Breast epithelium (tissue), 4 donors: ENCODE measurements at places on chromosomes 1 and 21. TPM values are rescaled to one million over a fixed set of nuclear protein-coding genes. Genes with fewer than 3 reads are reported as not detected.

DNA sequence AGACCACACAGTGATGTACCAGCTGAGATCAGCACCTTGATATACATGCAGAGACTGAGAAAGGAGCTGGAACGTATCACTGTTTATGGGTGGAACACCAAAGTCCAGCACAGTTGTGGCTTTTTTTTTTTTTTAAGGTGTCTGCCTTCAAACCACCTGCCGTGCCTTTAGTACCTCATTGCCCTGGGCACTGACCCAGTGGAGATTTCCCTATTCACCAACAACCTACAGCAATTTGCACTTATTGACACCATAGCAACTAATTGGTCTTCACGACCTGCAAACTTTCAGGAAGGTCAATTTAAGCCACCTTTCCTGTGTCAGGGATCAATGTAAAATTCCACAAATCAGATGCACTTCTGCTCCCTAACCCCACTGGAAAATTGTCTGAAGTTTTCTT is 181.6 kb upstream of the ADGRL2 start:
- no peaks in the 10 kb centered on the region for H3K36me3 ChIP-seq
- no peaks in the 10 kb centered on the region for H3K4me1 ChIP-seq
- no peak overlapping the region for H3K4me3 ChIP-seq
- H3K27ac ChIP-seq: no peak overlapping the region

The NR5A2 gene
- 4.9 TPM for total RNA-seq

DNA sequence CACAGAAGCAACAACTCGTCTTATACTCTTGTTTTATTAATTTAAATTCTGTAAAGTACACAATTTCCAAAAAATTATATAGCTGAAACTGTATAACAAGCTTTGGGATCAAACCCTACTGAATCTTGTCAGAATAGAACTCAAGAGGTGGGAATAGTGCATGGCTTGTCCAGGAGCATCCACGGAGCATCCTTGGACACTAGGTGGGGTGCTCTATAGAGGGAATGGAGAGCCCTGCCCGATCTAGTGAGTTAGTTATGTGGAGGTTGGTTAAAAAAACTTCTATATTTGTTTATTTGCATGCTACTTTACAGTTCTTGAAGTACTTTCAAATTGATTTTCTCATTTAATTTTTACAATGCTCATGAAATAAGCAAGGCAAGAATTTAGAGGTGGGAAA is 28.3 kb downstream of the ROR1 start:
- no peak for DNase-seq
- H3K4me1 ChIP-seq: no peaks in the 10 kb centered on the region
- no peaks in the 10 kb centered on the region for H3K27me3 ChIP-seq
- no peaks in the 10 kb centered on the region for H3K36me3 ChIP-seq
- H3K4me3 ChIP-seq: no peak overlapping the region
- no peak overlapping the region for H3K27ac ChIP-seq

DNA sequence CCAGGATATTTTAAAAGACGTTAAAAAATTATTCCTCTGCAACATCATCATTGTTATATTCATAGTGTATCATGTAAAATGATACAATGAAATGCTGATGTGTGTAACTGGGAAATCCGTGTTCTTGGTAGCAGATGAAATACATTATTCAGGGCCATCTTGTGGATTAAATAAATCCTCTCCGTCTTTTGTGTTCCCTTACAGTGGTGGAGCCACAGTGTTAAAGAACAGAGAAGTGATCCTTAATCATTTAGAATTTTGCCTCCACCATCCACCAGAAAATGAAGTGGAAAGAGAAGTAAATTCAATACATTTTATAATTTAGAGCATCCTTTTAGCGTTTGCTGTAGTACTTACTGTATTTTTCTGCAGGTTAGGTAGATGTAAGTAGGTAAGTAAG is 1.3 kb downstream of the DYRK3 start:
- peak overlapping the region; percentile 22 for H3K27ac ChIP-seq
- no peak for DNase-seq
- H3K4me1 ChIP-seq: peaks cover 4% of the 10 kb centered on the region
- no peaks in the 10 kb centered on the region for H3K27me3 ChIP-seq

GRCh38 chr1:214895011-214895600 is 187.4 kb upstream of the KCNK2 start:
- no peak overlapping the region for H3K27ac ChIP-seq
- H3K4me3 ChIP-seq: no peak overlapping the region
- DNase-seq: no peak
- no peaks in the 10 kb centered on the region for H3K36me3 ChIP-seq

- H3K4me3 ChIP-seq: no peak overlapping the region
- DNase-seq: no peak
- no peak overlapping the region for H3K27ac ChIP-seq
- H3K27me3 ChIP-seq: no peaks in the 10 kb centered on the region
Measured at GRCh38 chr1:245730801-245731200, 576.0 kb downstream of the KIF26B start.

The ANGPTL1 gene
- total RNA-seq: 30.2 TPM

The TMEM234 gene
- total RNA-seq: 20.6 TPM

The CDC42SE1 gene
- 130 TPM for total RNA-seq

DNA sequence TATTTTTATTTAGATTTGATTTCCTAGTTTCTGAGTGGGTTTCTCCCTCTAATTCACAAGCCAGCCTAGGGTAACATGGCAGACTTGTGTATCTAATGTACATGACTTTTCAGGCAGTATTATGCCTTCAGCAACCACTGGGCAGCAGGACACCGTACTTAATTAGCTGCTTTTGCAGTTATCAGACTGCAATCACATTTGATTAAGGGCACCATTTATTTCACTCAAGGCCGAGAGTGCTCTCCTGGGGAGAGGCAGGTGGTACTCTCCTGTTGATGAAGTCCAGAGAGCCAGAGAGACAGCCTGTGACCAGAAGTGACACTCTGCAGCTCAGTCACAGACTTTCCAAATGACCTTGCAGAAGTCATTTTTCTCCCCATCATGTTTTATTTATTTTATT is 18.7 kb downstream of the CYYR1 start:
- no peak for DNase-seq
- H3K27ac ChIP-seq: no peak overlapping the region
- no peak overlapping the region for H3K4me3 ChIP-seq
- no peaks in the 10 kb centered on the region for H3K27me3 ChIP-seq
- no peaks in the 10 kb centered on the region for H3K4me1 ChIP-seq

DNA sequence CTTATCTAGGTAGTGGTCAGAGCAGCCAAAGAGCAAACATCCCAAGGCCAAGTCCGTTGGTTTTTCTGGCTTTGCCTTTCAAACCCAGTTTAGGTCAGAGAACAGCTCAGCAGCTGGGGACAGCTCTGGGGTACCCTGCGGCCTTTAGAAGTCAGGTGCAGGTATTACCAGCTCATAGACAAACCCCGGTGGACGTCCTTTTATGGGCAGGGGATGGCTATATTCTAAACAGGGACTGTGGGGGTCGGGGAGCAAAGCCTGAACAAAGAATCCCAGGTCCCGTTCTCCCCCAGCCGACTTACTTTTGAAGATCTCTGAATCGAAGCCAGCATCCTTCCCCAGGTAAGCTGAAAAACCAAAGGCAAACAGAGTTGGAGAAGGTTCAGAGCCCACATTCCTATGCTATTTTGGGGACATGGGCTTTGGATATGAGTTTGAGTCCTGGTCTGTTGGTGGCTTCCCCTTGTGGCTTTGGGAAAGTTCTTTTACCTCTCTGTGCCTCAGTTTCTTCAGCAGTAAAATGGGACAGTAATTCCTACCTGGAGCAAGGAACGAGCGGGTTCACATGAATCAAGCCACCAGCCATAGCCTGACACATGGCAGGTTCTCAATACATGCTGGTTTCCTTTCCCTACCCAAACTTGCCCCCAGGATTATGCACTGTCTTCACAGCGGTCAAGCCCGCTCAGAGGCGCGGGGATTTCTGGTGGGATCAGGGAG is 16.6 kb downstream of the MYOM3 start:
- H3K4me1 ChIP-seq: no peaks in the 10 kb centered on the region
- no peaks in the 10 kb centered on the region for H3K36me3 ChIP-seq
- H3K27ac ChIP-seq: no peak overlapping the region
- no peak overlapping the region for H3K4me3 ChIP-seq

The ZNF669 gene
- total RNA-seq: 5.9 TPM

The DHDDS gene
- 37.0 TPM for total RNA-seq

GRCh38 chr1:119808491-119808890 is 2.8 kb downstream of the REG4 start:
- H3K27me3 ChIP-seq: no peaks in the 10 kb centered on the region
- DNase-seq: no peak
- H3K36me3 ChIP-seq: no peaks in the 10 kb centered on the region

DNA sequence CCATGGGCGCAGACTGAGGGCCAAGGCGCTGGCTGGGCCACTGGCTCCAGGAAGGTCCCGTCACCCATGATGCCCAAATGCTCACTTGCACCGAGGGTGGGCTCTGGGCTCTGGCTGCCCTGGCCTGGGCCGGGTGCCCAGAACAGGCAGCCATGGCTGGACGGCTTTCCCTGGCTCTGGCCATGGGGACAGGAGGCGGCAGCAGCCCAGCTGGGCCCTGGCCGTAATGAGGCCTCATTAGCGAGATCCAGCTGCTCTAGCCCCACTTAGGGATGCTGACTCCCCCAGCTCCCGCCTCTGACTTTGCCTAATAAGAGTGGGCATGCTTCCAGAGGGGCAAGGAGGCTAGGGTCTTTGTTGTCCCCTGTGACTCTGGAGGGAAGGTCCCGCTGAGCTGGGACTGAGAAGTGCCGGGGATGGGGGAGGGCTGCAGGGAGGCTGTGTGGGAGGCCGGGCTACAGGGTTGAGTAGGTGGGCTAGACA is 11.8 kb downstream of the SLC6A9 start:
- no peaks in the 10 kb centered on the region for H3K36me3 ChIP-seq
- H3K27ac ChIP-seq: no peak overlapping the region
- H3K4me3 ChIP-seq: no peak overlapping the region
- DNase-seq: no peak
- no peaks in the 10 kb centered on the region for H3K4me1 ChIP-seq

DNA sequence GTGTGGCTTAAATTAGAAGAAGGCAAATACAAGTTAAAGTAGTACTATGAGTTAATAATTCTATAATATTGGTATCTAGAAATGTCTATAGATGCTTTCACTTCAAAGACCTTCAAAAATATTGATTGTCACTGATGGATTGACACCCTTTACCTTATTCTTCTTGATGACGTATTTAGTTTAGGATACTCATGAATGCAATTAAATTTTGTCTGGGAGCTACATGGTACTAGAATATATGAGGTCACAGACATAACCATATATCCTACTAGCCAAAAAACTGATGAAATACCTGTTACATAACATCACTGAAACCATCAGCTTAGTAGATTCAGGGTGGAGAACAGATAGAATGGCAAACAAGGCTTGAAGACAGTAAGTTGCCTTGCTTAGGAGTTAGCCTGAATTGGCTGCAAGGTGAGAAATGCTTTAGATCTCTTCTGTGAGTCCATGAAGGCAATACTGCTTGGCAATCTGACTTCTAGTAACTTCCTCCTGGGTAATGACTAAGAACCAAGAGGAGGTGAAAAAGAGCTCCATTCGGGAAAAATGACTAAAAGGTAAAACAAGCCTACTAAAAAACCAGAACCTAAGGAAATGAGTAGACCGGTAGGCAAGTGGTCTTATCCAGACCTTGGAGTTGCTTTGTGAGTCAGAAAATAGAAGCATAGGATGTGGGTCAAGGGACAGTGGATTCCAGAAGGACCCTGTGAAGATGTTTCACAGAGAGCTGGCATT is 16.9 kb upstream of the ARHGAP29 start:
- no peaks in the 10 kb centered on the region for H3K27me3 ChIP-seq
- no peak for DNase-seq
- H3K36me3 ChIP-seq: no peaks in the 10 kb centered on the region
- no peak overlapping the region for H3K4me3 ChIP-seq
- H3K27ac ChIP-seq: no peak overlapping the region

- no peak for DNase-seq
- peak overlapping the region; percentile 79 for H3K27ac ChIP-seq
- no peaks in the 10 kb centered on the region for H3K27me3 ChIP-seq
- H3K4me1 ChIP-seq: no peaks in the 10 kb centered on the region
- H3K36me3 ChIP-seq: no peaks in the 10 kb centered on the region
Measured at GRCh38 chr1:232704694-232705680, 75.1 kb upstream of the SIPA1L2 start.

DNA sequence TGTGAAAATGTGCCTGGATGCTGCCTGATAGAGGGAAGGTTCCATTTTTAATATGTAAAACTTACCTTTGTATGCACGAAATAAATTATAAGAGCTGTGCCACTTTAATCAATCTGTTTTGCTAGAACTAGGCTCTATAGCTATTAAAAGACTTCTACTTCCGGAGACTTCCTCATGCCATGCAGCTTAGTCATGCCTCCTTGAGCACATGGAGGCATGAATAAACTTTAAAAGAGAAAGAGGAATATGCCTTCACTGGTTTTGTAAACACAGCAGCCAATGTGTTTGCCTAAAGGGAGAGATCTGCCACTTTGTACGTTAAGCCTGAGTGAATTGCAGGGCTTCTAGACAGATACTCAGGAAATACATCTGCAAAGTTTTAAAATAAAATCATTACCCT is 604.6 kb downstream of the LRRIQ3 start:
- no peaks in the 10 kb centered on the region for H3K4me1 ChIP-seq
- peak overlapping the region; percentile 63 for H3K27ac ChIP-seq
- no peak for DNase-seq
- no peak overlapping the region for H3K4me3 ChIP-seq
- H3K36me3 ChIP-seq: no peaks in the 10 kb centered on the region

DNA sequence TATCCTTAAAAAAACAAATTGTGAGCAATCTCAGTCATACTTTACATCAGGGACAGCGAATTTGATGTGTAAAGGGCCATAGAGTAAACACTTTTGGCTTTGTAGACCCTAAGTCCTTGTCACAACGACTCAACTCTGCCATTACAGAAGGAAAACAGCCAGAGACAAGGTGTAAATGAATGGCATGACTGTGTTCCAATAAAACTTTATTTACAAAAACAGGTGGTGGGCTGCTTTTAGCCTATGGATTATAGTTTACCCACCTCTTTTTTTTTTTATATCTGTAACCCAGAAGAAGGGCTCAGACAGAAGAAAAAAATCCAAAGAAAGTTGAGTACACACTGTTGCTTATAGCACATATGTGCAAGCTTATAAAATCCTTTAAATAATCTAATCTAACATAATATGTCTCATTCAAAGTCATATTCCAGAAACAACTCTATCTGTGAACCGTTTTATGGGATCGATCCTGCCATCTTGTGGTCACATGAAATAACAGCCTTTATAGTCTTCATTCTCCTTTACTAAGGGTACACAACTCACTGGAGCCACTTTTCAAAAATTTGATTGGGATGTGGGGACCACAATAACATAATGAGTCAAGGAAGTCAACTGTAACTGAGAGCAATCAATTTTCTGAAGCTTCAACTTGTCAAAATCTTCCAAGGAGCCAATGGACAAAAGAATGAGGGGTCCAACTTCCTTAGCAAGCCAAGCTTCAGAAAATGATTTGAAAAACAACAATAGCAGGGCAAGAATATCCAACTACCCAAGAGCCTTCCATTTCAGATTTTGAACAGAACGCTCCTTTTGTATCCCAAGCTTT is 142.2 kb upstream of the KRTAP19-8 start:
- no peak overlapping the region for H3K27ac ChIP-seq
- H3K4me1 ChIP-seq: no peaks in the 10 kb centered on the region
- no peaks in the 10 kb centered on the region for H3K27me3 ChIP-seq
- no peak for DNase-seq
- no peaks in the 10 kb centered on the region for H3K36me3 ChIP-seq

GRCh38 chr1:42947965-42948732 is 10.5 kb downstream of the SLC2A1 start:
- H3K4me1 ChIP-seq: peaks cover 41% of the 10 kb centered on the region
- no peaks in the 10 kb centered on the region for H3K27me3 ChIP-seq
- no peak for DNase-seq
- H3K36me3 ChIP-seq: no peaks in the 10 kb centered on the region

GRCh38 chr1:231919239-231919885 is 292.8 kb downstream of the DISC1 start:
- H3K36me3 ChIP-seq: no peaks in the 10 kb centered on the region
- no peak overlapping the region for H3K4me3 ChIP-seq
- H3K27ac ChIP-seq: no peak overlapping the region
- H3K27me3 ChIP-seq: no peaks in the 10 kb centered on the region

The KCNA3 gene
- 2.2 TPM for total RNA-seq
